ENCODE measurements at places on chromosomes 16 and 17.

- DNase-seq, result no peak
These were observed 7.9 kb upstream of the SOST start for GRCh38 chr17:43766413-43767052.

- DNase-seq, result no peak
These were observed 12.3 kb upstream of the SEPHS2 start for GRCh38 chr16:30457743-30458560.

GRCh38 chr16:3004319-3004718, 8.4 kb upstream of the CLDN9 start:
- DNase-seq, result no peak

DNA sequence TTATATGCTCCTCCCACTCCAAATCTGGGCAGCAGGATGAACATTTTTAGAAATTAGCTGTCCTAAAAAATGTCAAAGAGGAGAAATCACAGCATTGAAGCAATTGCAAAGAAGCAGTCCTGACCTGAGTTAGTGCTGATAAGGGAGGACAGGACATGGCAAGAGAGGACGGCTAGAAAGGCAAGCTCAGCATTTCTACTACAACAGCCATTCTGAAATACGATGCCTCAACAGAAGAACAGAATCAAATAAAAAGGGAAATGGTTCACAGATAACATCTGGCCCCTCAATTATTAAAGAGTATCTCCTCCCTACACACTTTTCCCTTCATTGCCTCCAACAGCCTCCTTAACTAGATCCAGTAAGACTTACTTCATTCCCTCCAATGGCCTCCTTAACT, 18.3 kb downstream of the VPS53 start:
- DNase-seq, result no peak

DNA sequence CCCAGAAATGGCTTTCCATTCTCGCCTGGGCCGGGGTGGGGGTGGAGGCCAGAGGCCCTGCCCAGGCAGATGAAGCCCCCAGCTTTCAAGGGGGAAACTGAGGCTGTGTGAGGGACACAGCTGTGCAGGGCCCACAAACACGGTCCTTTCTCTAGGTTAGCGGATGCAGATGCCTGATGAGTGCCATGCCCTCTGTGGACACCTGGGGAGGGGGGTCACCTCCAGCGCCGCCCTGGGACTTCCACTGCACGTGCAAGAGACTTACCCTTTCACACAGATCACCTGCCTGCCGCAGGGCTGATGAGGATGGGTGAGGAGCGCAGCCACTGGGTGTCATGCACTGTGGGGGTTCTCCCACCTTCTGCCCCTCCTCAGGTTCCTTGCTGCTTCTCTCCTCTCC, 2.6 kb upstream of the ANTKMT start:
- no peak for DNase-seq

DNA sequence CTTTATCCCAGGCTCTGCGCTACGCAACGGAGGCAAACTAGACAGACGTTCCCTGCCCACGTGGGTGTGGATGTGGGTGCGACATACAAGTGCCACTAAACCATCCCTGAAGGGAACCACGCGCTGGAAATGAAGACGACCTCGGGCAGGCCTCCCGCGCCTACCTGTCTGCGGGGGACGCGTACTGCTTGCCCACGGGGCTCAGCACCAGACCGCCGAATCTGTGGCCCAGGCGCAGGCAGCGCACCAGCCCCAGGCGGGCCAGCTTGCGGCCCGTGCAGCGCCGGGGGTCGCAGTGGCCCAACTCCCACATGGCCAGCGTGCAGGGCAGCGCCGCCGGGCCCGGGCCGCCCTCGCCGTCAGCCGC, 480 bp downstream of the TSR3 start:
- no peak for DNase-seq

Data from cortex of kidney (tissue), 1 donor.